Stimulated activated CD4-positive, alpha-beta T cell treated with anti-CD3 and anti-CD28 coated beads, Interleukin-15, amount 100 ng/mL, for 1 hour (primary cell): ENCODE measurements at places on chromosomes 5 and 9.
A peak's percentile ranks its signal among the peaks of the same experiment; 100 is the strongest.

DNA sequence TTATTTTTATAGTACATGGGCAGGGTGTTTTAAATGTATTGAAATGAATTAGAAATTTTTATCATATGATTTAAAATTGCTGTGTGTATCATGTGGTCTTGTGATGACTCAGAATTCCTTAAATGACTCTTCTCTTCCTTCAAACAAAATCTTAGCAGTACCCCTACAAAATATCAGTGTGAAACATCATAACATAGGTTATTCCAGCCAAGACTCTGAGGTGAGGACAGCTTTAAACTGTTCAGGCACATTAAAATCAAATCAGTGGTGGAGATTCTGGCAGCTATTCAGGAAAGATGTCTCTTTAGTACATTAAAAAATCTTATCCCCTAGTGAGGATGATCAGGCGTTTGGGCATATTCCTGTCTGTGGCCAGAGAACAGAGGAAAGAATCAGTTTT, 174.0 kb downstream of the MAN2A1 start:
- DNase-seq: no peak

DNA sequence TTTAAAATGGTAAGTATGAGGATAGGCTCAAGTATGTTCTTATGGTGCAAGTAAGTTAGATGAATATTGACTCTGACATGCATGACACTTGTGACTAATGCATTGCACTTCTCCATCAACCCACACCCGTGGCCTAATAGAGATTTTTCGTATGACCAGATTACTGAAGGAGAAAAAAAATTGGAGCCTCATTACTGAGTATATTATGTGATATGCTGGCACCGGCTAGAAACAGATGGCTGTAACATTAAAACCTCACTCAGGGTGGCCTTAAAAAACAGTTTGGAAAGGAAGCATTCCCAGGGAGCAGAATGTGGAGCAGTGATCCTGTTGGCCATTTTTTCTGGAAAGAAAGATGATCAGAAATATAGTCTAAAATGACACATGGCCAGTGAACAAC, 766.4 kb downstream of the PRELID2 start:
- DNase-seq: no peak

DNA sequence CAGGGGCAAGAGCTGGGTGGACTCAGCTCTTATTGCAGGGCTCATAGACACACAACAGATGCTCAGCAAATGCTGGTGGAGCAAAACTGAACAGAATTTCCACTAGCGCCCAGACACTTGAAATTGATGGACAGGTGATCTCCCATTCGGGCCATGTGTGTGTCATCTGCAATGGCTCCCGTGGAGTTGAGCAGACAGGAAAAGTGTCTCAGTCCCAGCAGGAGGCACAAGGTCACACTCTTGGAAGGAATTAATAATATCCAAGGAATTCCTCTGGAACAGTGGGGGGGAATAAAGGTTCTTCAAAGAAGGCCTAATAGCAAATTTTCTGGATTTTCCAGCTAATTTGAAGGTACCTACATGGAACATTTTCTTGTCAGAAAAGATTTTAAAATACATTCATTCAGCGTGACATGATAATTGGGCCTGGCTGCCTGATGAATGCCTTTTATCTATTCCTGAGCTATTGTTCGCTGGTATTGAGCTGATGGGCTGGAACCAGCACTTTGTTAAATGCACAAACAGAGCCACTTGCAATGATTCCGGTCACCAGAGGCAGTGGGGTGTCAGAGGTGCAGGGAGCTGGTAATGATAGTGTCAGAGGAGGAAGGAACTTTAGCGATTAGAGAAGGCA, 31.5 kb upstream of the ALDH1B1 start:
- DNase-seq: no peak

GRCh38 chr9:134443174-134444037, 117.2 kb downstream of the RXRA start:
- DNase-seq: peak; percentile 73

DNA sequence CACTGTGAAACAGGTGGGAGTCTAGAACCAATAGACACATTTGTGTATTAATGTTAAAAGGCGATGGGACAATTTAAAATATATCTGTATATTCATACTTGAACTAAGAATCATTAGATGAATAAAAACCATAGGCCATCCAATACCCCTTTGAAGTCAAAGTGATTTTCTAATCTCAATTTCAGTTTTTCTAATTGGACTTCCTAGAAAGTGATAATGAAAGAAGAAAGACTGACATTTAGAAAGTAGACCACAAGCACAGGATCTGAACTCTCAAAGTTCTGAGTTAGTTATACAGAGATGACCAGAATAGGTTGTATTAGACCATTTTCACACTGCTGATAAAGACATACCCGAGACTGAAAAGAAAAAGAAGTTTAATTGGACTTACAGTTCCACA, 412.8 kb upstream of the PIK3R1 start:
- no peak for DNase-seq

DNA sequence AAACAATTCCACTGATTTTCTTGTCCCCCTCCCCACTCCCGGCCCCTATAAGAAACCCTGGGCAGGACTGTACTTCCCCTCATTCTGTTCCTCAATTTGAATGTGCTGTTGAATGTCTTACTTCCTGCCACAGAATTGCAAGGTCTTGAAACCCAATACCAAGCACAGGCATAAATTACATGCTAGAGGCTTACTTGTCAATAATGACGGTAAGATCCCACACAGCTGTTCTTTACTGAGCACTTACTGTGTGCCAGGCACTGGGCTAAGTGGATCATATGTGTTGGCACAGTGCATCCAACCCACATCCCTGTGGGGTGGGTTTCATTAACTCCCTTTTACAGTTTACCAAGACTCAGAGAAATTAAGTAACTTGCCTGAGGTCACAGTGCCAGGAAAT, 63.4 kb downstream of the MVB12B start:
- DNase-seq: no peak

GRCh38 chr9:123960965-123961364, 31.0 kb upstream of the DENND1A start:
- DNase-seq: no peak
